ENCODE measurements at places on chromosomes 12 and 14.

GRCh38 chr12:30796891-30797371 lies 42.2 kb upstream of the CAPRIN2 start:
- peak; percentile 44 for DNase-seq

- no peak for DNase-seq
These were observed 12.5 kb downstream of the TIMM9 start for GRCh38 chr14:58414845-58415244.

- no peak for DNase-seq
These were observed 24.3 kb upstream of the EMP1 start for GRCh38 chr12:13171921-13172859.

DNA sequence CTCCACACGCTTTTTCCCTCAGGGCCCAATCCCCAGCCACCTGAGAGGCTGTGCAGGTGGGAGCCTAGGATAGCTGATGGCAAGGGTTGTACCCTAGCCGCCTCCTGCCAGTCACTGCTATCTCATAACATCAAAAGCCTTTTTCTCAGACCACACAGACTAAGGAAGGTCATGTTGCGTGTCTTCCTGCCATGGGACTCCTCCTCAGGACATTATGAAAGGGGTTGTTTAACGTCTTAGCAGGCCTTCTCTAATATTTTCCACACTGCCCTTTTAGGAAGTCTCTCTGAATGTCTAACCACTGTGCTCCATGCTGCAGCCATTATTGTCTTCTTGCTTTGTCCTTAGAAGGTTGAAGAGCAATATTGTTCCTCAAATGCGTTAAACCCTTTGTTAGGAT lies 7.6 kb upstream of the SMUG1 start:
- no peak for DNase-seq

DNA sequence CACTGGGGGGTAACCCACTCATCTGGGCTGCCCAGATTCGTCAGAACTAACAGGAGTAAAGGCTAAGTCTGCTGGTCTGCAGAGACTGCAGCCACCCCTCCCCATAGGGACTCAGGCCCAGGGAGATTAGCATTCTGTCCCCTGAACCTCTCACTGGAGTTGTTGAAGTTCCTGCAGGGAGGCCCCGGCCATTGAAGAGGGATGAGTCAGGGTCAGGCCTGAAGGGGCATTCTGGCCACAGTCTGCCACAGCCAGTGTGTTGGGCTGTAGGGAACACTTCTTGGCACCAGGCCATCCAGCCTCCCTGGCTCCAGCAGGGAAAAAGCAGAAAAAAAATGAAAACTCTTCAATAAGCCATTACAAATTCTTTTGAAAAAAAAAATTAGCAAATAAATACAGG lies 35.3 kb downstream of the KLRK1 start:
- DNase-seq, result no peak

DNA sequence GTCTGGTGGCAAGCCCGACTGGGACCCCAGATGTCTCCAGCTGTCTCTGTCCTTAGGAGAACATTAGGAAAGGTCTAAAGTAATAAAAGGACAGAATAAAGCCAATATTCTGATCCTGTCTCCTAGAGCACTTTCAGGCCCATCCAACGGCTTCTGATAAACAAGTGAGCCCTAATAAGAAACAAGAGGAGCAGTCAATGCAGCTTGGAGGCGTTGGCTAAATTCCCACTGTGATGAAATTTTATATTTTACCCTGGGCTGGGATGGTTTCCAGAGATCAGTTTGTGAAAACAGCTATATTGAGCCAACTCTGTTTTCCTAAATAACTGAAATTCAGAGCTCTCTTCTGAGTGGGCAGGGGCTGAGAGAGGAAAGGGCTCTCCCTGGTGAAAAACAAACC lies 55.5 kb upstream of the SRRM4 start:
- DNase-seq, result no peak

- DNase-seq, result no peak
These were observed 196.4 kb downstream of the RASSF9 start for GRCh38 chr12:85639834-85640233.

- no peak for DNase-seq
These were observed 50.5 kb downstream of the IRF2BPL start for GRCh38 chr14:76977793-76978720.

DNA sequence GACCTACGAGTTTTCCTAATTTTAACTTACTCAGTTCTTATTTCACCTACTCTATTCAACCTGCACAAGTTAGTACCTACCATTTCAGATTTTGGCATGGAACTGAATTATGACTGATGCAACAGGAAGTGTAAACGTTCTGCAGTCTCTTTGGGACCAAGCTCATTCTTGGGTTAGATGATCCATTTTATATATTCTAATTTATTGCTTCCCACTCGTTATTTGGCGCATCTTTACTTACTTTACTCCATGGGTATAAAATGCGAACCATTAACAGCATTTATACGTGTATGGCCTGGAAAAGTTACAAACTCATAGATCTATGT lies 1.0 kb upstream of the EML1 start:
- no peak for DNase-seq

- DNase-seq, result peak; percentile 36
These were observed 204.3 kb downstream of the AEBP2 start for GRCh38 chr12:19643635-19644034.

DNA sequence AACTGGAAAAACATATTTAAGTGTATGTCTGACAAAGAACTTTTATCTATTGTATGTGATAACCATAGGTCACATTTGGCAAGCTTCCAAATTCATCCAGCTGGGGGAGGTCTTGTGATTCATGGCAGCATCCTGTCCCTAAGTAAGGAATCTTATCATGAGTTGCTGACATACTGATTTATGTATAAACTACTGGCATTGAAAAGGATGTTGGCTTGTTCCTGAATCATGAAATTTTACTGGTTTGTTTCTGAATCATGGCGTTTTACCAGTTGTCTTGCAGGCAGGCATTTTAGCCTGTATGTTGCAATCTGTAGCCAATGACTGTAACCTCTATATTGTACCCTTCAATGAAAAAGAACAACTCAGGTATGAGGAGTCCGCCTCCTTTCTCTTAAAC lies 244.8 kb downstream of the IPO8 start:
- peak; percentile 30 for DNase-seq

DNA sequence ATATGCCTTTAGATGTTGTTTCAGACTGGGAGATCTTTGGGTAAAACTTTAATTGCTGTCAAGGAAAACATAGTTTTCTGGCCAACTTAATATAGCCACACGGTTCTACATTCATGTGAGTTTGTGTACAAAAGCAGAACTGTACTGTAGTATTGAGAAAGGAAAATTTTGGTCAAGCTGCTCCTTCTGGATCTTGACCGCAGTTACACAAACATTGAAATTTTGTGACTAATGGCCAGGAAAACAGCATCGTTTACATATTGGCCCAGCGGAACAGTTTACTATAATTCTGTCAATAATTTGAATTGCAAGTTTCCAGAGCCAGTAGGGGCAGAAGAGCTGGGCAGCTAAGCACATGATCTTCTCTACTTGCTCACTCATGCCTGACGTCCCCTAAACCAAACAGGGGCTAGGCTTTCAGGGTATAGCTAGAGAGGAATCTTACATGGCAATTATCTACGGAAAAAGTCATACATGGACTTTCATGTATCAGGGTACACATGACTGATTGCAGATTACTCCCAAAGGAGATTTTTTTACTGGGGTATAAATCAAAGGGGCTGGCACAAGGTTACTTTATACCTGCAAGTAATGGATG lies 11.4 kb upstream of the ART4 start:
- peak; percentile 18 for DNase-seq

DNA sequence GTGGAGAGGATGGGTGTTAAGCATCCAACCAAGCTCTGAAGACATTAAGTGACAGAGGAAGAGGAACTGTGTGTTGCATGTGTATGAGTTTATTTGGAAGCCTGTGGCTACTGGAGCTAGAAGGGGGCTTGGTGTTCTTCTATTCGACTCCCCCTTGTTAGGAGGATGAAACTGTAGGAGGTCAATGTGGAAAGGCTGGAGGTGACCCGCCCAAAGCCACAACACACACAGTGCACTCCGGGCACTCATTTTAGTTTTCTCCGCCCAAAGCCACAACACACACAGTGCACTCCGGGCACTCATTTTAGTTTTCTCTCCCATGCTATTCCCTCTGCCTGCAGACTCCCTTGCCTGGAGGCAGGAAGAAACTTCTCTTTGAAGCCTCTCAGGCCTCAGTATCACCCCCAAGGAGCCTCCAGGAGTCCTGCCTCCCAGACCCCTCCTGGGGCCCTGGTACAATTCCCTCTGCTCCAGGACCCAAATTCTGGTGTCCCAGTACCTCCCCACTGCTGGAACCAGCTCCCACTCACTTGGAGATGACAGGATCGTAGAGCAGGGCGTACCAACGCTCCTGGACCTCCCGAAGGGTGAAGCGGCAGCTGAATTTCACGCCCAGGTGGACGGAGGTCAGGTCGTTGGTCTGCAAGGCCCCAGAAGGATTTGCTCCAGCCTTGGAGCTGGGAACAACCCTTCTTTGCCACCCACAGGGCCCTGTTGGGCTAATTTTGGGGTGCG lies 3.8 kb downstream of the MCRS1 start:
- no peak for DNase-seq

DNA sequence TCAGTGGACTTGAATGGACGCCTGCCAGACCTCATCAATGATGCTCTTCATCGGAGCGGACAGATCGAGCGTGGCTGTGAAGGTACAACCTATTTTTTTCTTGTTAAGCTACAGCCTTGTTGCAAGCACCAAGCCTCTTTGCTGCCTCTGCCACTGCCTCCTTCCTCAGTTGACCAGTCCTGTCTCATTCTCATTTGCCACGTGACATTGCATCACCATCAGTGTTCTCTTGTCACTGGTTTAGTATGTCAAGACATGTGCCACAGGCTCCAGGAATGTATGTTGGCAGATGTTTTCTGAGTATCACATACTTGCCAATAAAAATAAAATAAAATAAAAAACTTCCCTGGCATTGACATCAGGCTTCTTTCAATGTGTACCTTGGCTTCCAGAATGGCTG lies 798.1 kb downstream of the NRXN3 start:
- DNase-seq, result no peak

DNA sequence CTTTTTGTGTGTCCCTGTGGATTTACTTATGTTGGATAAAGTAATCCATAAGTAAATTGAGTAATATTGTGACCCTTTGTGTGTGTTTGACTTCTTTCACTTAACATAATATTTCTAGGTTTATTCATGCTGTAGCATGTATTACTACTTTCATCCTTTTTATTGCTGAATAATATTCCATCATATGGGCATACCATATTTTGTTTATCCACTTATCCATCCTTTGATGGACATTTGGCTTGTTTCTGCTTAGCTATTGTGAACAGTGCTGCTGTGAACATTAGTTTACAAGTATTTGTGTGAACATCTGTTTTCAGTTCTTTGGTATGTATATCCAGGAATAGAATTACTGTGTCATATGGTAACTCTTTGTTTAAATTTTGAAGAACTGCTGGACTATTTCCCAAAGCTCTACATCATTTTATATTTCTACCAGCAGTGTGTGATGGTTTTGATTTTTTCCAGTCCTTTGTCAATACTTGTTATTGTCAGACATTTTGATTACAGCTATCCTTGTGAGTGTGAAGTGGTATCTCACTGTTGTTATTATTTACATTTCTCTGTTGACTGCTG lies 25.2 kb downstream of the G2E3 start:
- DNase-seq, result no peak

DNA sequence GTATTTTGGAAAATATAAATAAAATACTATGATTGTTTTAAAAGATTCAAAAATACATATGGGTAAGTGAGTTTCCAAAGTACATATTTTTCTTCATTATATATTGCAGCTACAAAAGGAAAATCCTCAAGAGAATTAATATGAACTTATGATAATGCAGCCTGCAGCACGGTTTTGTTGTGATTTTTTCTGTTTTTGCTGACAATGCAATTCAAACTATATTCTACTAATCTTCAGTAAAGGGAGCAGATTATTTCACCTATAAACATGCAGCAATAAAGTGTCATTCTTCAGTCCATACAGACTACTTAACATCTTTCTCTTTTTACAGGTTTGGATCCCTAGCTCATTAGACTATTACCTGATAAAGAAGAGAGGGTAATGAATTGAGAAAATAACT lies 582.1 kb upstream of the MGAT4C start:
- DNase-seq, result no peak

DNA sequence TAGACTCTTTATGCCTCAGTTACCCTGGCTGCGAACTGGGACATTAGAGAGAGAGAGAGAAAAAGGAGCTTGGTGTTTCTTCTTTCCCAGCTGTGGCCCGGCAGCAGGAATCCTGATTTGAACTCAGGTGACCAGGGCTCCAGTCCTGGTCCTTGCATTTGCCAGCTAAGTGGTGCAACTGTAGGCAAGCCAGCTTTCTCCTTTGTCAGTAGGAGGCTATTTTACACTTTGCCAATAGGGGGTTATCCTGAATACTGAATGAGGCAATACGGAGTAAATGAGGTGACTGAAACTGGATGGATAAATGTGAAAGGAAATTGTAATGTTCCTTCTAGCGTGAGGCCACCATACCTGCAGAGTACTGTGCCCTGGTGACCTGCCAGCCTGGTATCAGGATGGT lies 27.8 kb downstream of the KCNA5 start:
- no peak for DNase-seq

DNA sequence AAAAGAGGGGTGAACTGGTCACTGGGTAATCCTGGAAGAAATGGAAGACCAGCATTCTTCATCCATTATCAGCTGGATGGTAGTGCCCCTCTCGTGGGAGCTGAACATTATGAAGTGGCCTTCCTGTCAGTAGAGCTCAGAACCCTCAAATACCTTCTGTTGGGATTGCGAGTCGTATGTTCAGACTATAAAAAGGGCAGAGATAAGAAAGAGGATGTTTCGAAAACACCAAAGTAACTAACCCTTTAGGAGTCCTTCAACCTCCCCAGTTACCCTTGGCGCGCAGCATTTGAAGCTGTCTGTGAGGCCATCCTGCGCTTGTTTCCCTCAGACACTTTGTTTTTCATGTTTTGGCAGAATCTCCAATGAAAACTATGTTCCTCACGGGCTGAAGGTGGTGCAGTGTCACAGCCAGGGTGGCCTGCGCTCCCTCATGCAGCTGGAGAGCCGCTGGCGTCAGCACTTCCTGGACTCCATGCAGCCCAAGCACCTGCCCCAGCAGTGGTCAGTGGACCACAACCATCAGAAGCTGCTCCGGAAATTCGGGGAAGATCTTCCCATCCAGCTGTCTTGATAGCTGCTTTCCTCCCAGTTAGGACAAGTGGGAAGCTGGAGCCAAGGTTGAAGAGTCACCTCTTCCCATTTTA lies 19.3 kb upstream of the GALNT16 start:
- no peak for DNase-seq

GRCh38 chr14:79369359-79370332 lies 841.7 kb downstream of the DIO2 start:
- DNase-seq, result no peak

DNA sequence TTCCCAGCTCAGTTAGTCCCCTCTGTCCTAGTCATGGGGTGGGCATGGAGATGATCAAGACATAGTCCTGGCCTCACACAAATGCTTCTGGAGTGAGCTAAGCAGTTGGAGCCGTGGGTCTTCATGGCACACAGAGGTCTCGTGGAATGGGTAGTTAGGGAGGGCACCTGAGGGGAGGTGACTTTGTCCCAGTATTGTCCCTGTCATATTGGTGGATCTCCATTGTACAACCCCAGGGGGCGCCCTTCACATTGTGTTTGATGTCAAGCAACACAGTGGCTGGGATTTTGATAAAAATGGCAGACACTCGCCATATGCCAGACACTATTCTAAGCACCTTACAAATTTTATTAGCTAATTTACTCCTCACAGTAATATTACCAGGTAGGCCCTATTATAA lies 175.4 kb upstream of the LHX5 start:
- peak; percentile 65 for DNase-seq

- no peak for DNase-seq
These were observed 128.6 kb downstream of the MED13L start for GRCh38 chr12:116148844-116149243.

- no peak for DNase-seq
These were observed 104.2 kb downstream of the ST8SIA1 start for GRCh38 chr12:22230280-22230794.

Data from NCI-H82 (cell line).